NCI-H1436 treated with DMSO at 0.1 percent for 48 hours (cell line): ENCODE measurements at places on chromosomes 4 and X.

DNA sequence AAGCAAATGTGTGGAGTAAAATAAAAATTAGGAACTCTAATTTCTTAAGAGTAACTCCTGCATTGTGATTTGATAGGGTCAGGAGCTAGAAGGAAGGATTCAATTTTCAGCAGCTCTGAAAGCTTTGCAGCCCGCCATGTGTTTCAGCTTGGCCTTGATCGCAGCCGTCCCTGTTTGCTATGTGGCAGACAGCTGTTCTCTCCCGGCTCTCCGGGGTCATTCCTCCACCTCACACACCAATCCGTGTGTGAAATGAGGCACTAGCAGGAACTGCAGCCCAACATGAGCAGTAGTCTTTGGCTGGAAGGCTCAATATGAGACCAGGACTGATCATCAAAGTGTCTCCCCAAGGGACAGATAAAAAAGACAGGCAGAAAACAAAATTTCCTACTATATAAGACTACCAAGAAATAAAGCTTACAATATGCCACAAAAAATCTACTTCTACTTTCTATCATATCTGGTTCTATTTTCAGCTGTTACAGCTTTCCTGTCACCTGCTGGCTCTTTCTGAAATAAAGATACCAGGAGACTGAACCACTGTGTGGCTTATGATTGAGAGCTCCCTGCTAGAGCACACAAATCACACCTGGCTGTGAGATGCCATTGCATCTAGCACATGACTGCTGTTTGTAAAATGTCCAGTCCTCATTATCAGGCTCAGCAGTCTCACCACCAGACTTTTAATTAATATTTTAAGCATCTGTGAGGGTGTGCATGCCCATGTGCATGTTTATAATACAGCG is 44.1 kb upstream of the SEC24B start:
- DNase-seq = no peak

DNA sequence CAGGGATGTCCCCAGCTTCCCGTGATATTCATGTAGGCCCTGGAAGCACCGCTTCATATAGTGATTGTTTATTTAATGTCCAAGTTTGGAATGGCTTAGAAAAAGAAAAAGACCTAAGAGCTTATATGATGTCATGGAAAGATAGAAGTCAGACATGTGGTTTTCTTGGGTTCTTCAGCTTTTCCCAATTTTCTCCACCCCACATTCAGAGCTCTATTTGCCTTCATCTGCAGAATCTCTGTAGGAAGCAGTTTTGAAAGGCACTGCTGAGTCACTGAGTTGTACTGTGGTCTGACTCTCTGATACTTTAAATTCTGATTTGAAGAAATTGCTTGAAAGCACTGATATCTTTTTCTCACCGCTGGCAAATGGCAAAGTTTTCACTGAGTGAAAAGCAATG is 120.6 kb upstream of the EDNRA start:
- DNase-seq = no peak

DNA sequence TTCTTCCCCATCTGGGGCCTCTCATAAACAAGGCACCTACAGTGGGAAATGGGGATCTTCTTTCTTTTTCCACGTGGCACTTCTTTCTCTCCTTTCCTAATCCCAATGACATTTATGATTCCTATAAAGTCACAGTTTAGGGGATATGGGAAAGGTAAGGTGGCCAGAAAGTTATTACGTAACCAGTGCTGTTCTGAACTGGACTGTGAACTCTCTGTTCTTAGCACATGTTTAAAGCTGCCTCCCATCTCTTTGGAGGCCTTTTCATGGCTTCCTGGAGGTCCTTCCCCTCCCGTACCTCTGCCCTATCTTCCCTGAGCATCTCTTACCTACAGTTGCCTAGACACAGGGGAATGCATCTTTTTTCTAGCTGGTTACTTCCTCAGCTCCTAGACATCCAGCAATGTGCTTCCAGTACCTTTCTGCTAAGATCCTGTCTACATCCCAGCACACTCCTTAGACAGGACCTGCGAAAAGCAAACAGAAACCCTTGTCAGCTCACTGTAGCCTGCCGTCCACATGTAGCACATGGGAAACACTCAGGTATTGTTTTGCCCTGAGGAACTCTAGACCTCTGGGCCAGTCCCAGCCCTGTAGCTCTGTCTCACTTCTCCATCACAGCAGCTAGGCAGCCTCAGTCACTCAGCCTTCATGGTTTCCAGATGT is 195.4 kb downstream of the NWD2 start:
- no peak for DNase-seq

DNA sequence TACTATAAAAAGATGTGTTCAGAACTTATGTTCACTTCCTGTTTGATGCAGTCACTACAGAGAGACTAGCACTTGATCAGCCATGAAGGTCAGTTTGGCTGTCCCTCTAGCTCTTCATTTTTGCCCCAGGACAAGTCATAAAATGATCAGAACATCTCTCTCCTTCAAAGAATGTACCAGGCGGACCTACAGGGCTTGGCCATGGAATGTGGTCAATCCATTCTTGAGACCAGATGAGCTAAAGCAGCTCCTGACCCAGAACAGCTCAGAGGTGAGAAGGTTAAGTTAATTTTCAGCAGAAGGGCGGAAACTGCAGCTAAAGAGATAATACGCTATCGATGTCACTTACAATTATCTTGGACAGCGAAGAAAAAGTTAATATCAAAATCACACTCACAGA is 49.2 kb upstream of the TAB3 start:
- DNase-seq = no peak

DNA sequence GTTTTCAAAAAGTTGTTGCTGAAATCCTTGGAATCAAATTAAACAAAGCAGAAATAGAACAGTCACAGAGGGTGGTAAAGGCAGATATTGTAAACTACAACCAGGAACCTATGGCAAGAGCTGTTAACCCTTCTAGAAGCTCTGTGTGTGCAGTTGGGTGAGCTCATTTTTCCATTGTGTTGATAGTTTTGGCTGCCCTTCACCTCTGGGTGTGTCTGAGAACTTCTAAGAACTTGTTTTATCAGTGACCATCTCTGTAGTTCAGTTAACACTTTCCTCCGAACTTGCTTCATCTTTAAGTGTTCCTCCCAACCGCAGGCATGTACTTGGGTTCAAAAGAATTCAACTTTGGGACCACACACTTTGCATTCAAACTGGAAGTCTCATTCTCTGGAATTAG is 32.7 kb downstream of the RBMX start:
- no peak for DNase-seq

GRCh38 chr4:1663549-1663948 is 20.6 kb downstream of the FAM53A start:
- DNase-seq = no peak

DNA sequence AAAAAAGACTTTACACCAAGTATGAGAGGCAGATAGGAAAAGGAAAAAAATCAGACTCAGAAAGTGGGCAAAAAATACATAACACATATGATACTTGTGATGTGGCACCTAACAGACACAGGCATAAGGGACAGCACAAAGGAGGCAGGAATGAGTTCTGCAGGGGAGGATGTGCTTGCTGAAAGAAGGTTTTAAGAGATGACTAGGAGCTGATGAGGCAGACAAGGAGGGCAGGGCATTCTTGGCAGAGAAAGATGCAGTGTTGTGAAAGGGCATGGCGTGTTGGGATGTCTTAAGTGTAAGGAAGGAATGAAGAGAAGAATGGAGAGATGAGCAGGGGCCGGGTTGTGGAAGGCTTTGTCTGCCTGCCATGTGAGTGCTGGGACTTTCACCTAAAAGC is 49.7 kb upstream of the TMEM154 start:
- DNase-seq = no peak

GRCh38 chr4:183348706-183349659 is 26.8 kb upstream of the CLDN24 start:
- no peak for DNase-seq

GRCh38 chr4:72319601-72320021 is 249.4 kb downstream of the ADAMTS3 start:
- DNase-seq = no peak

- no peak for DNase-seq
Measured at GRCh38 chr4:3177905-3178304, 71.1 kb upstream of the MSANTD1 start.

- DNase-seq = no peak
Measured at GRCh38 chr4:19748519-19749479, 502.9 kb upstream of the SLIT2 start.

DNA sequence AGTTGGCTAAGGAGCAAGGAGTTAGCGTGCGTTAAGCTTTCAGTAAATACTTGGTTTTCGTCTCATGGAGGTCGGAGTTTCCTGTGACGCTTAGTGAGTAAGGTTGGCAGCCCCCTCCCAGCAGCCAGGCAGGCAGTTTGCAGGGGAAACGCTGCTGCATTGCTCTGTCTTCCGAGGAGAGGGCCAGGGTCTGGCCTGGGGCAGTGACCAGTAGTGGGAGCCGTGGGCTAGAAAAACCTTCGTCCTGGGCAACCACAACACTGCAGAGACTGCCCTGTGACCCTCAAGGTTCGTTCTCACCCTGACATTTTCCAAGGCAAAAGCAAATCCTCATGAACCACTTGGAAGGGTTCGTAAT is 432 bp downstream of the TMEM175 start:
- no peak for DNase-seq

DNA sequence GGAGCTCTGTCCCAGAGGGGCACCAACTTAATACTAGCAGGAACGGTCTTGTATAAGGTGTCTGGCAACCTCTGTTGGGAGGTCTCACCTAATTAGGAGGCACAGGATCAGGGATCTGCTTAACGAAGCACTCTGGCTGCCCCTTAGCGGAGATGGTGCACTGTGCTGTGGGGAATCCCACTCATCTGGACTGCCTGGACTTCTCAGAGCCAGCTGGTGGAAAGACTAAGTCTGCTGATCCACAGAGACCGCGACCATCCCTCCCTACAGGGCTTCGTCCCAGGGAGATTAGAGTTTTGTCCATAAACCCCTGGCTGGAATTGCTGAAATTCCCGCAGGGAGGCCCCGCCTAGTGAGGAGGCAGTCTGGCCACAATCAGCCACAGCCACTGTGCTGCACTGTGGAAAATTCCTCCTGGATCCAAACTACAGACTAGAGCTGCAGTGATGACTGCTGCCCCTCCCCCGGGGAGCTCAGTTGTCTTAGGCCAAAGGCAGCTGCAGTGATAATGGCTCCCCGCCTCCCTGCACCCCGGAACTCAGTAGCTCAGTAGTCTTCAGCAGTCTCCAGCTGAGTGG is 22.0 kb upstream of the ZCCHC4 start:
- no peak for DNase-seq

GRCh38 chrX:136639506-136640176 is 8.3 kb upstream of the CD40LG start:
- DNase-seq = no peak

- no peak for DNase-seq
Measured at GRCh38 chrX:1108501-1109445, 103.7 kb downstream of the CRLF2 start.

- no peak for DNase-seq
Measured at GRCh38 chr4:7843831-7844593, 95.6 kb downstream of the AFAP1 start.

DNA sequence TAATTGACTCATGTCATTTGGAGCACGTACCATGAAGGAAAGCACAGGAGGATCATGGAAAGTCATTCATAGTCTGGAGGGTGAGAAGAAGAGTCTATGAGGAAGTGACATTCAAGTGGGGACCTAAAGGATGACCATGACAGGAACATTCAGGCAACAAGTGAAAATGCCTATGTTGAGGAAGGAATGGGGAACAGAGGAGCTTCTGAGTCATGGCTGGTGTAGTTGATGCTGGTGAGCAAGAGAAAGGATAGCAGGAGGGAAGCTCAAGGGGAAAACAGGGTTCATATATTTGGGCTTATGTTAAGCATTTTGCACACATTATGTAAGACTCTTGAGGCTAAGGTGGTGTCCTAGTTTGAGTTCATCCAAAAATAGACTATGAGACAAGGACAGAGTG is 318.6 kb downstream of the HNRNPD start:
- no peak for DNase-seq

DNA sequence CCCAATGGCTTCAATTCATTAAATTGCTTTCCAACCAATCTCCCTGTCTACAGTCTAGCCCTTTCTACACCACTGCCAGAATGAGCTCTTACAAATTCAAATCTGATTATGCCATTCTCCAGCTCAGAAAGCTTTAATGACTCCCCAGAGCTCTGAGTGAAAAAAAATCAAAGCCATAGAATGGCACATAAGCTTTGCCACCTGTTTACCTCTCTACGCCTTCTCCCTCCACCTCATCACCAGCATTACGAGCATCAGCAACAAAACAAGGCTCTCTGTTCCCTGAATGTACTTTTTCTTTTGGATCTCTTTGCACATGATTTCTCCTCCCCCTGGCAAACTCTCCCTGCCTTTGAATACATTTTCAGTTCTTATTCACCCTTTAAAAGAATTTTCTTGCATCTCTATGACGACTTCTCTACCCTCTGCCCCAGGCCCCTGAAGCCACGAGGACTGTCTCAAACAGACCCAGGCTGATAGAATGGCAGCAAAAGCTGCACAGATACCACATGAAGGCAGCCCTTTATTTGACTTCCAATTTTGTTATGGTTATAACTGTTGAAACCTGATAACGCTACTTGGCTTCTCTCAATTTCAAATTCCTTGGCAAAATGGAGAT is 516.0 kb downstream of the PCDH7 start:
- DNase-seq = peak; percentile 87

DNA sequence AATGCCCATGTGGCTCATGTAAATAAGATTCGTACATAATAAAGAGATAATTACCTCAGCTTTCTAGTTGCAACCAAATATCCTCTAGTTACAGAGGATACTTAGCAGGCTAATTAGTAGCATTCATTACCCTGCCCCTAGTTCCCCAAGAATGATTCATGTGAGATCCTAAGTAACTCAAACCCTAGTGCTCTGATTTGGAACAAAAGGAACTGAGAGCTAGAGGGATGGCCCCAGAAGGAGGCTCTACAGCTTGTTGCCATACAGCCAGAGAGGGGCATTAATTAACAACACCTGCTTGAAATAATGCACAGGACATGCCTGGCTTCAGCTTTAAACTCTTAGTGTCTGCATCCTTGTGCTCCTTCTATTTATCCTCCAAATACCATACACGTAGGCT is 32.6 kb upstream of the CBR4 start:
- DNase-seq = peak; percentile 23

DNA sequence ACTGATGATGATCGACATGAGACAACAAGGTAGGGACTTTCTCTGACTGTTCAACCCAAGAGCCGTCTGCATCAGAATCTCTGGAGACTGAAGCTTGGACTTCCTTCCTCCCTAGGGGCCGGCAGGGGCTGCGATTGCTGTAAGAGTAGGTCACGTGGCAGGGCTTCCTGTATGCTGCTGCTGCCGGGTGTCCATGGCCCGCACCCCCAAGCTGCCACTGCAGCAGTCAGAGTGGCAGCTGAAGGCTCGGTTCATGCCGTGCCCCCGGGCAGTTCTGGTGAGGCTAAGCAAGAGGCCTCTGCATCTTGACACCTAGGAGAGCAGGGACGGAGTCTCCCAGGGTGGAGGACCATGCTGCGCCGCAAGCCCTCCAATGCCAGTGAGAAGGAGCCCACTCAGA is at the start of gene SASH3:
TSS of gene SASH3 (plus strand) at position 203 of the 400 bp plus-strand sequence. CDS start at position 352, 149 bp downstream.
- DNase-seq = no peak

GRCh38 chr4:157372567-157372966 is 152.0 kb downstream of the GRIA2 start:
- no peak for DNase-seq
